ENCODE measurements at places on chromosomes 13 and 19. TPM values are rescaled to one million over a fixed set of nuclear protein-coding genes. Genes with fewer than 3 reads are reported as not detected.

NUMBL gene
- total RNA-seq, result 79.3 TPM

C5AR1 gene
- 4.6 TPM for total RNA-seq

FCER2 gene
- not detected for total RNA-seq

DNAJB1 gene
- 105 TPM for total RNA-seq

FAM124A gene
- total RNA-seq, result 1.1 TPM

PRODH2 gene
- not detected for total RNA-seq

TNFRSF19 gene
- total RNA-seq, result 27.8 TPM

ZNF99 gene
- total RNA-seq, result not detected

MBD3L2B gene
- total RNA-seq, result not detected

GRIN2D gene
- 6.2 TPM for total RNA-seq

ASPDH gene
- total RNA-seq, result not detected

LCP1 gene
- total RNA-seq, result 7.3 TPM

Data from astrocyte (in vitro differentiated cells and primary cell).